ENCODE measurements at places on chromosomes 16 and 17.
A peak's percentile ranks its signal among the peaks of the same experiment; 100 is the strongest.

DNA sequence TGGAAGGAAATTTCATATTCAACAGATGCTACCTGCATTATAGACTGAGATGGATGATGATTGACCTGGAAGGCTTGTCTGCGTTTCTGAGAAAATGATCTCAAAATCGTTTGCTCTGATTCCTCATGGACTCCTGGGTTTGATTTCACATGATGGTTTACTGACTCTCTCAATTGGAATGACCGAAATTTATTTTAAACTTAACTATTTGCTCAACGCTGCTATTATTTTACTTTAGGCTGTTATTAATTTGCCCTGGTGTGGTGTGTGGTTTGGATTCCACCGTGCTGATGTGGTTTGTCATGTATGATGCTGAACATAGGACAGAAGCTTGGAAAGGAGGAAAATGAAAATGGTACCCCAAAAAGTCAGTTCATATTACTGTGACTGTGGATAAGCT, 37.3 kb upstream of the ELAC2 start:
- DNase-seq: no peak

DNA sequence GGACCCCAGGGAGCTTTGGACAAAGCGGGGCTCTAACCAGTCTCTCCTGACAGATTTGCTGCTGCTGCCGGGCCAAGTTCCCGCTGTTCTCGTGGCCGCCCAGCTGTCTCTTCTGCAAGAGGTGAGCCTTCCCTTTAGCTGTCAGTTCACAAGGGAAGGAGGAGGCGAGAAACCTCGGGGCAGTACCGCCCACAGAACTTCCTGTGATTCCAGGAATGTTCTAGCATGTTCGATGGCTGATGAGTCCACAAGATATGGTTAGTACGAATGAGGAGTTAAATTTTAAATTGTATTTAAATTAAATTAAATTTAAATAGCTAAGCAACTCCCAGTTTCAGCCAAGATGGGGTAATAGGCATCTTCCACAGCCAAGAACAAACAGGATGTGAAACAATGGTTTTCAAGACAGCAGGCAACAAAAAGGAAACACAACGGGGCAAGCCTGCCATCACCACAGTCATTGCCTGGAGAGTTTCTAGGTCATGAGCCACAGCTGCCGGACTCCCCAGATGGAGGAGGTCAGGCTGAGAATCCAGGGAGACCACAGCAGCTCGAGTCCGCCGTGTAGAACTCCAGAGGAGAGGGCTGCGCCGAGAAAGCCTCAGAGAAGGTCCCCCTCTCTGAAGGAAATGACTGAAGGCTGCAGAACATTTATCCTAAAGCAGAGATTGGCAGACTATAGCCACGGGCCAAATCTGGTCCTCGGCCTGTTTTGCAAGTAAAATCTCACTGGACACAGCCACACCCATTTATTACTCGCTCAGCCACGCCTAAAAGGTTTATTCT, 9.5 kb upstream of the TCF25 start:
- DNase-seq: no peak

DNA sequence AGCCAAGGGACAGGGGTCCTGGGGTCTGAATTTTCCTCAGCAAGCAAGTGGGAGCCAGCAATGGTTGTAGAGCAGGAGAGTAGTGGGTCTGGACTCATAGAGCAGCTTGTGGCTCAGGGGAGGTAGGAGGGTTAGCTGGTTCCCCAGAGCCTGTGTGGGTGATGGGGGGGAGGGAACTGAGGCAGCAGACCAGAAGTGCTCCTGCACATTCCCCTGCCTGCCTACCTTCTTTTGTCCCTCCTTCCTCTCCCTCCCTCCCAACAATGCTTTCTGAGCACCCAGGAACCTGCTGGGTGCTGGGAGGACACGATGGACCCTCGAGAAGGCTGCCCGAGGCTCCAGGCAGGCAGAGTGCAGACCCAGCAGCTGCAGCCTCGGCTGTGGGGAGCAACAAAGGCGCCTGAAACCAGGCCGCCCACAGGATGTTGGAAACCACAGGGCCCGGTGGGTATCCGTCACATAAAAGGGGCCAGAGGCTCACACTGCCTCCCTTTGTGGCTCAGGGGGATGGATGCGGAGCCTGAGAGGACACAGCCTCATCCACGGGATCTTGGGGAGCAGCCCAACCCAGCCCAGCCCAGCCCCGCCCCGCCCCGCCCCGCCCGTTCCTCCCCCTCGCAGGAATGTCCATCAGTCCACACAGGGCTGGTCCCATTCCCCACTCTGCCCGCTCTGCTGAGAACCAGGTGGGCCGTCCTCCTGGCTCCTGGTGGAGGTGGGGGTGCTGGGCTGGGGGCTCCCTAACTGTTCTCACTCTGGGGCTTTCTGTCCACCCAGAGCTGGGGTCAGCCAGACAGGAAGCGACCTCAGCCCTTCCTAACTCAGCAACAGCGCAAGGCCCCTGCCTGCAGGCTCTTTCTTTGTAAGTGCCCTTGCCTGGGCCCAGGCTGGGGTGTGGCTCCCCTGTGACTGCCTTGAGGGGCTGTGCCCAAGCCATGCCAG, 1.7 kb upstream of the NLRC3 start:
- DNase-seq: peak; percentile 65

DNA sequence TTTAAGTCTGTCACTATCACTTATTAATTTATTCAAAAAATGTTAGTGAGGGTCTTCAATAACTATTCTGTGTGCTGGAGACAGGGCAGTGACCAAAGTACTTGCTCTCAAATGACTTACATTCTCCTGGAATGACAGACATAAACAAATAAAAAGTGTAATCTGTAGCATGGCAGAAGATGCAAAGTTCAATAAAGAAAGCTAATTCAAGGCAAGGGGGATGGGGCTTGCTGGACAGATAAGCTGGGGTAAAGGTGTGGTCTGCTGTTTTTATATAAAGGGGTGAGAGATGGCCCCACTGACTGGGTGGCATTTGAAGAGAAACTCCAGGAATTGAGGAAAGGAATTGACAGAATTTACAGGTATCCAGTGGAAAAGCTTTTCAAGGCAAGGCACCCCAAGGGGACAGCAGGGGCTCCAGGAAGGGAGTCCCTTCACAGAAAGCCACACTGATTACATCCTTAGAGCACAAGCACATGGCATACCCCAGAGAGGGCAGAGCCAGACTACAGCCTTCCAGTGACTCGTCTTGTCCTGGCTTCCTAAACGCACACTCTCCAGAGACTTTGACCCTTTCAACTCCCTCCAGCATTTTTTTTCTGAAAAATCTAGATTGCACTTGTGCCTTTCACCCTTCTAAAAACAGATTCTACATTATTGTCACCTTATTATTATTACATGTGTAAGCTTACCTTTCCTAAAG, 123.7 kb upstream of the HS3ST3A1 start:
- DNase-seq: no peak

- DNase-seq: no peak
Observed at GRCh38 chr16:4477966-4478365, 1.8 kb downstream of the HMOX2 start.

GRCh38 chr16:50266337-50267091, at the start of gene ADCY7:
TSS of gene ADCY7 (plus strand) at chr16:50266551. CDS start at chr16:50288180, 21,629 bp downstream.
- peak; percentile 82 for DNase-seq

DNA sequence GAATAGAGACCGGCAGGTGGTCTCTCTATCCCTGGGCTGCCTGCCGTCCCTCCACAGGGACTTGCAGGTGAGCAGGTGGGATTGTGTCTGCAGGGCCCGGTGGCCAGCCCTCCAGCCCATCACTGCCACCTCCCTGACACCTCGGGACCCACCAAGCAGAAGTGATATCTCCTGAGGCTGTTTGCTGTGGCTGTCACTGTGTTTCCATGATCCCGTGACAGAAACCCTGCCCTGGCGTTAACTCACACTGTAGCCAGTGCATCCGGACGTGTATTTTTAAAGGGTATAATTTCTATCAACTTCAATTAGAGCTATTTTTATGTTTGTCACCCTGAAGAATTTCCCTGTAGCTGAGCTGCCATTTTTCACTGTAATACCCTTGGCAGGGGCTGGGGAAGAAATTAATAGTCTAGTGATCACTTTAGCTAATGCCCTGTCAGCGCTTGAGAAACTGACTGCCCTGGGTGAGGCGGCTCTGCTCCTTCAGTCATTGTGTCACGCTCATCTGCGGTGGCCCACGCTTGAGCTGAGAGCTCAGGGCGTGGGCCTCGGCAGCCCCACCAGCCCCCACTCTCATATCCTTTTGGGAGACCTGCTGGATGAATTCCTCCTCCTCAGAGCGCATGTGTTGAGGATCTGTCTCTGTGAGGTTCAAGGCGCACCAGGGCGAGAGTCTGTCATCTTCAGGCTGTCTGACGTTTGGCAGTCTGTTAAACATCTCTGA, 229.9 kb upstream of the CIBAR2 start:
- no peak for DNase-seq

- DNase-seq: no peak
Observed at GRCh38 chr16:85707528-85708095, 18.9 kb upstream of the GINS2 start.

DNA sequence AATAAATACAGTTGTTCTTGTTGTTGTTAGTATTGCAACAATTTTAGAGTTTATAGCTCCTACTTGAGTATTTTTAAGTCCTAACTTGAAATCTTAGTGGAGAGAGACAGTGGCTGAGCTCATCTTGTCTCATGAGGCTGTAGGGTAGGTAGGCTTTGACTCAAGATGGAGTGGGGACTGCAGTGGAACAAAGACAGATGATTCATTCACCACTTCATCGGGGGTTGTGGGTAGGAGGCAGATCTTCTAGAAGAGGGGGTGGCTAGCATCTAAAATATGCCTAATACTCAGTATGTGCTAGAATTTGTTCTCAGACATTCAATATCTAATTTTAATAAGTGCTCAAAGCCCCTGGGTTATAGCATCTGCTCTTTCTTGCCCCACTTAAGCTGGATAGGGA, 13.1 kb upstream of the MMD start:
- no peak for DNase-seq

Data from stimulated activated CD4-positive, alpha-beta T cell treated with anti-CD3 and anti-CD28 coated beads, Interleukin-15, amount 100 ng/mL, for 48 hours (primary cell).